ENCODE measurements at places on chromosomes 13 and 19.
A peak's percentile ranks its signal among the peaks of the same experiment; 100 is the strongest.

DNA sequence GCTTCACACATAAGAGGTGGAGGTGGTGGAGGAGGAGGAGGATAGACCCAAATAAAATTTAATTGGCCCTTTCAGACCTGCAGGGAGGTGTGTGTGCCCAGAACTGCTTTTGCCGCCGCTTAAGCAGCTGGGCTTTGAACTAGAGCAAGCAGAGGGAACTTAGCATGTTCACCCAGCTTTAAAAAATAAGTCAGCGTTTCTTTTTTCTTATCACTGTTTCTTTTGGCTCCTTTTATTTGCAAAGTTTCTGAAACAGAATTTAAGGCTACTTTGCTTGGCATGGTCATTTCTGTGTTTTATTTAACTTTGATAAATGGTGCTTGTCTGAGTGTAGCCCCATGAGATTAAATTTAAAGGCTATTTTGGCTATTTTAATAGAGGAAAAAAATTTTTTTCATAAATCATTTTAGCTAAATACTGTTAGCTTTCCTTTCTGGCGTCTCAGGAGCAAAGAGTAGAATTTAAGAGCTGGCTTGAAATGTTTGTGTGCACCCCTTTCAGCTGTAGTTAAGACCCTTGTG, 43.3 kb upstream of the RNF113B start:
- DNase-seq, result no peak

DNA sequence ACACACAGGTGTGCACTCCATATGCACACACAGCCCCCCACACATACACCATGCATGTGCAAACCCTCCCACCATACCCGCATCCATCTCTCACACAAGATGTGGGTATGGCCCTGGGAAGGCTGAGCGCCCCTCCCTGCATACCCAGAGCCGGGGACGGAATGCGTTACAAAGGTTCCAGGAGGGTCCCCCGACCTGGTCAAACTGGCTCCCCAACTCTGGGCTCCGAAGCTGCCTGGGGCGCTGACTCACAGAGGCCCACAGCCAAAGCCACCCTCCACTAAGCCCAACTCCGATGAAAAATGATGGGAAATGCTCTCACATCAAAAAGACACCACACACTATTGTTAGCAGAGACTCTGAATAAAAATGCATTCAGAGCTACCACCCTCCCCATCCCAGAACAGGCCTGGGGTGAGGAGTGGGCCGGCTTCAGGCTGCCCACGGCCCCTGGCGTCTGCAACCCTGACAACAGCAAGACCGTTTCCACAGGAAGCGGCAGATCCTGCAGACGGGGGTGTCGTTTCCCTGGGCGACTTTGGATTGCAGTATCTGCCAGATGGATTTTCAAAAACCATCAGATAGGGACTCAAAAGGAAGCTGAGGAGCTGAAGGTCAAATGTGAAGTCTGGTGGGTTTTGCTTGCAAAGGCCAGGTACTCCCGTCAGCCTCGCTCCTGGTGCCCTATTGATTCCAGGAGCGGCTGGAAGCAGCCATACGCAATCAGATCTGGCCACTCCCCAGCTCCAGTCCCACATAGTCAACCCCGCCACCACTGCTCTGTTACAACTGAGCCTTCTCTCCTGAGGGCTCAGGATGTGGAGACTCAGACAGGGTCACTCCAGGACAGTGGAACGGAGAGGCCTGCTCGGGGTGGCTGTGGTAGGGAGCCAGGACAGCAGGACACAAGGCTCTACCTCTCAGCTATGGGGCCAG, 14.3 kb downstream of the PEPD start:
- DNase-seq, result no peak

- no peak for DNase-seq
Measured at GRCh38 chr19:44658069-44658733, 13.1 kb upstream of the CEACAM19 start.

DNA sequence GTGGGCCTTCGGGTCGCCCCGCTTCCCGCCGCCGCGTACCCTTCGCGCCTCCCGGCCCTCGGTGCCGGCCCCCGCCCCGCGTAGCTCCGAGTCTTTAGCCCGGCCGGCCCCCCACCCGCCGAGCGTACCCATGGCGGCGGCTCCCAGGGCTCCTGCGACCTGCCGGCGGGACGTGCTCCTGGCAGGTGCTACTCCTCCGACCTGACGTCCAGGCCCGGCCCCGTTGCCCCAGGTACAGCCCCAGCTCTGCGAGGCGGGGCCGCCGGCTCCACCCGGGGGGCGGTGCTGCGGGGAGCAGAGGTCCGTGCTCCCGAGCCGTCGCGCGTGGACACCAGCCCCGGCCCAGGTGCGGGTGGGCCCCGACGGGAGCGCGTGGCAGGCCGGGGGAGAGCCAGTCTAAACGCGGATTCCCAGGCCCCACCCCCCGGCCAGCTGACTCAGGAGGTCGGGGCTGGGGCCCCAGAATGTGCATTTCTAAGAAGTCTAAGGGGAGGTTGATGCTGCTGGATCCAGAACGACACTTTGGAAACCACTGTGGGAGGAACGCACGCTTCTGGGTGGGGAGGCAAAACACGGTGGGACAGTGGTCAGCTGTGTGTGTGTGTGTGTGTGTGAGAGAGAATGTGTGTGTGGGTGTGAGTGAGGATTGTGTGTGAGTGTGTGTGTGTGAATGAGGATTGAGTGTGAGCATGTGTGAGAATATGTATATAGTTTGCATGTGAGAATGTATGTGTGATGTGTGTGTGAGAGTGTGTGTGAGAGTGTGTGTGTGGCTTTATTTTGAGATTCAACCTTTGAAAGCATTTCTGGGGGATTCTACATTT, at the start of gene SLC15A1:
SLC15A1 (minus strand) TSS at position 206 of the 824 bp plus-strand sequence; CDS start at position 132, 74 bp downstream.
- DNase-seq, result no peak

GRCh38 chr19:1069009-1069779, 2.2 kb downstream of the ARHGAP45 start:
- peak; percentile 86 for DNase-seq

DNA sequence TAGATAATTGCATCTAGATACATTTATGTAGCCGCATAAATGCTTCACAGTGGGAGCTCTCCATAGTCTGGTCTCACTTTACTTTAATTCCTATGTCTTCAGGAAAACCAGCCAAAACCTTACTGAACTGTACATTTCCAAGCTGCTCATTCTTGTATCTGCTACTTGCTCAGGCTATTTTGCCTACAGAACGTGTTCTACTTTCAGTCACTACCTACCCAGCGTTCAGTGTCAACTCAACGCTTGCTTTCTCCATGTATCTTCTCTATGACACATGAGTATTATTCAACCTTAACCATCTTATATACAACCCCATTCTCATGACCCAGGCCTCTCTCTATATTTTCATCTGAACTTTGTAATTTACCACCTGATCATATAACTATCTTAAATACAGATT, 101.9 kb downstream of the KLF12 start:
- DNase-seq, result no peak

DNA sequence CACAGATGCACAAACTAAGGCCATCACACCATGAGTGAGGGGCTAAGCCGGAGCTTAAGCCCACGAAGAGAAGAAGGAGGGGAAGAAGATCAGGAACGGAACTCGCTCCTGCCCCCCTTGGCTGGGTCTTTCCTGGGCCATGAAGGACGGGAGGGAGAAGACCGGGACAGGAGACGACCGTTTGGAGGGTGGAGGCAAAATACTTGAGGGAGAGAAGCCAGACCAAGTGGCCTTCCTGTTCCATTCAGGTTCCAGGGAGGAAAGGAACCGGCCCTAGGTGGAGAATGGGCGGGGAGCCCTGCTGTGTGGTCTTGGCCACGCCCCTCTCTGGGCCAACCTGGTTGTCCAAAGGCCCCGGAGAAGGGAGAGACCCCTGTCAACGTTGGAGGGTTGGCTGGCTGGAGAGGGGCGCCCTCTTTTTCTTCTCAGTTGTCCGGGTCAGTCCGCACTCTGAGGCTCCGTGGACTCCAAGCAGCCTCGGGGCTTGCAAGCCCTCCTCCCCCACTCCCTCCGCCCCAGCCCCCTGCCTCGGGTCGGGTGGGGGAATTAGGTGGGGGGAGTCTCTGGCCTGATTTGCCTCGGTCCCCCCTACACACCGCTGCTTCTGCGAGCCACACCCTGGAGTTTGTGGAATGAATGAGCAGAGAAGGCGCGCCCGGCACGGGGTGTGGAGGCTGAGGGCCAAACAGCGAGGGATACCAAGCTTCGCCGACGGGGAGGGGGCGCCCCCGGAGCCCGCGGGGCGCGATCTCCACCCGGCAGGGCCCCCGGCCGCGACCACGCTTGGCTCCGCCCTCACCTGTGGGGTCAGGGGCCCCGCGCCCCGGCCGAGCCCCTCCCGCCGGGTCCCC, 757 bp downstream of the FBN3 start:
- no peak for DNase-seq

DNA sequence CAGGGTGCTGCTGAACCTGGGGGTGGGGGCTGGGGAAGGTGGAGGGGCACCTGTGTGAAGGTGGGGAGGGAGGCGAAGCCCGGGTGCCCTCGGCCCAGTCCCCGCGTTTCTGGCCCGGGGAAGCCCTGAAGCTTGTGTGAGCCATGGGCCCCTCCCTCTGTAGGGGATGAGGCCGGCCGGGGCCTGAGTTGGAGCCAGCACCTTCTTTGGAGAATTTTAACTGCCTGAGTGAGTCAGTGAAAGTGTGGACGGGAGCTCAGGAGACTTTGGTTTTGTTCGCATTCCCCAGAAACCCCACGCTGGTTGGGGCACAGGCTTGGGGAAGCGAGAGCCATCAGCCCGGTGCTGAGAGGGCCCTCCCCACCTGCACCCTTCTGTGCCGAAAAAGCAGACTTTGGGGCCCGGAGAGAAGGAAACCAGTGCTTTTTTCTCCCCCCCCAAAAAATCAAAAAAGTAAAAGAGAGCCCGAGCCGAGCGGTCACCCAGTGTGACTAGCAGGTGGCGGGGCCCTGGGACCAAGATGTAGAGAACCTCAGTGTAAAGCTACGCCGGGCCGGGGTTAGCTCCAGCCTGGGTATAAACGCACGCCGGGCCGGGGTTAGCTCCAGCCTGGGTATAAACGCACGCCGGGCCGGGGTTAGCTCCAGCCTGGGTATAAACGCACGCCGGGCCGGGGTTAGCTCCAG, 45.1 kb downstream of the TMEM255B start:
- no peak for DNase-seq

- DNase-seq, result no peak
Measured at GRCh38 chr19:869245-870177, 10.0 kb downstream of the CFD start.

GRCh38 chr19:9018163-9018875, 8.1 kb upstream of the MUC16 start:
- DNase-seq, result no peak

DNA sequence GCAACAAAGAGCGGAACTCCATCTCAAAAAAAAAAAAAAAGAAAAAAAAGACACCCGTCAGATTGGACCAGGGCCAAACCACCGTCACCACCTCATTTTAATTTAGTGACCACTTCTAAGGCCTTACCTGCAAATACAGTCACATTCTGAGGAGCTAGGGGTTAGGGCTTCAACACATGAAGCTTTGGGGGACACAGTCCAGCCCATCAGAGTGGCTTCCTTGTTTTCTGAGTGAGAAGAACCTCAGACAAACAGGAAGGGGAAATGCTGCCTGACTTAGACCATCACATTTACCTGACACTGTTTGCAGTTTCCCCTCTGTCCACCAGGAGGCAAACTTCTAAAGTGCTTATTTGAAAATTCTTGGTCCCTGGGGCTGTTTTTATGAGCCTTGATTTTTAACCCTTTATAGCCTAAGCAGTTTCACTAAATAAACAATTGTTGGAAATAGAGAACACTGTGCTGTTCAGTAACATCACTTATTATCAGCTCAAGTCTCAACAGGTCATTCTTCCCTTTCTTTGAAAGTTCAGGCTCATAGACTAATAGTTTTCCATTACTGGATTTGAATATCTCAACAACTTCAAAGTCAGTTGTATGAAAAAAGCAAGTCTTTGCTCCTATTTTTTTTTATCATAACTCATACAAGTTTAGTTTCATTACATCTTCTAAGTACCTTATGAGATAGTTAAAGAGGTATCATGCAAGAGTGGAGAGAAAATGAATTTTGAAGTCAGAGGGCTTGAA, 74.9 kb upstream of the WASF3 start:
- peak; percentile 63 for DNase-seq

DNA sequence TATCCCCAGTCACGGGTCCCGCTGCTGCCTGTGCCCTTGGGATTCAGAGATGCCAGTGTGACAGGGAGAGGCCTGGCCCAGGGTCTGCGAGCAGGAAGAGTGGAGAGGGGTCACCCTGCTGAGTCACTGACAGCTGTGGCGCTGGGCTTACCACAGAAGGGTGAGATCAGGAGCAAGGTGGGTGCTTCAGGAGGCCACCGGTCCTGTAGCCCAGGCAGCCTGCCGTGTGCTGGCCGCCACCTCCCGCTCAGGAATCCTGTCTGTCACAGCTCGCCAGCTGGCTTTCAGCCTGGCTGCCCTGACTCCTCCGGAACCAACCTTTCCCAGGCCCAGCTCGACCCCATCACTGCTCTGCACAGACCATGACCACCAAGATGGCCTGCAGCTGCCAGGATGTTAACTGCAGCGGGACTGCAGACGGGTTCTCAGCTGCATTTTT, 25.3 kb downstream of the NAXD start:
- DNase-seq, result no peak

DNA sequence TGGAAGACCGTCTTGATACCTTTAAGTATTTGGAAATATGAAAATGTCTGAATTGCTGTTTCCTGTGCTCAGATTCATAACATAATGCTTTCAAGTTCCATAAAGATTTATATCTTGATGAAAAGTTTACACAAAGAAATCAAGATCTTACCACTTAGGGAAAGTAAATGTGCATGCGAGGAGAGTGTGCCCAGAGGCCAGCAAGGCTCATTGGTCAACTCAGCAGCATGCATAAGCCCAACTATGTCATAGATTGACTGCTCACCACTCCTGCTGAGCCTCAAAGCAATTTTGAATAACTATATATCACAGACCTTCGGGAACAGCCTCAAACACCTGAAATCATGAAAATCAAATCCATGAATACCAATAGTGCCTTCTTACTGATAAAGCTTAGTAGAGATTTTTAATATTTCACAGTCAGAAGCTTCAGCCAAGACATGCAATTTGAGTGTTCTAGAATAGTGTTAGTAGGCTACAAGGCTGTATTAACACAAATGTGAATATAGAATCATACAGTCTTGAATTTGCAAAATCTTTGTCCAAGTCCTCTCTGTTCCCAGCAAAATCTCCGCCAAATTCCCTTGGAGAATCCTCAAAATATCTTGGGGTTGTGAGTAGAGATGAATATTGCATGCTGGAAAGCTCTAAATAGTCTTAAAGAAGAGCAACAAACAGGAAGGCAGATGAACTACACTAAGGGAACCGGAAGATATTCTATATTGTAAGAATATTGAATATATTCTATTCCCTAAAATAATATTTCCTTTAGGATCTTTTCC, 124.1 kb downstream of the DCLK1 start:
- no peak for DNase-seq

GRCh38 chr13:41941174-41941573, 19.7 kb downstream of the VWA8 start:
- no peak for DNase-seq

GRCh38 chr13:38395497-38395788, 45.8 kb downstream of the UFM1 start:
- DNase-seq, result no peak

DNA sequence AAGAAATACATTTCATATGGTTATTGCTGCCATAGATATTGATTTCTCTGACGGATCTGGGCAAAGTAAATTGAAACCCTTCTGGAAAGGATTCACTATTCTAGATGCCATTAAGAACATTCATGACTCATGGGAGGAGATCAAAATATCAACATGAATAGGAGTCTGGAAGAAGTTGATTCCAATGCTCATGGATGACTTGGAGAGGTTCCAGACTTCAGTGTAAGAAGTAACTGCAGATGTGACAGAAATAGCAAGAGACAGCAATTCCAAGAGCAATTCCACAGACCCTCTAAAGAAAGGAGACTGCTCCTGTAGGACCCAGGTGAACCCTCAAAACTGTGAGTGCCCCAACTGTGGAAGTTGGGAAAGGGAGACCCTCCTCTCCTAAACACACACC, 30.9 kb upstream of the KCTD12 start:
- no peak for DNase-seq

- DNase-seq, result no peak
Measured at GRCh38 chr13:99065235-99066015, 87.6 kb upstream of the DOCK9 start.
